CD4-positive, alpha-beta T cell treated with Interleukin-1 beta for 1 hour (primary cell): ENCODE measurements at places on chromosomes 2 and 18.

DNA sequence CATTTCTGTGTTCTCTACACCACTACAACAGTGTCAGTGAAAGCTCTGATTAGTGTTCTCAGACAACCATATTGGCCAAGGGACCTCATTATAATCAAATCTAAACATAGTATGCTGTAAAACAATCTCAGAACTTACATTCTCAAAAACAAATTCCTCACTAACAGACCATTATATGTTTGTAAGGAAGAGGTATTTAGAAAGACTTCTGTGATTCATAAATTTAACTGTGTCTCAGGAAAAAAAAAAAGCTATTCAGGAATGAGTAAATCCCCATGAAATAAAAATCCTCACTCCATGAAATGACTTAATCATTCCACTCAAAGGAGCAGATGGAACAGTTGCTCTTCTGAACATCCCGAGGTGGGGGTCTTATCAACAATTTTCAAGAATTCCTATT lies 413.0 kb downstream of the CDH2 start:
- no peak for DNase-seq

DNA sequence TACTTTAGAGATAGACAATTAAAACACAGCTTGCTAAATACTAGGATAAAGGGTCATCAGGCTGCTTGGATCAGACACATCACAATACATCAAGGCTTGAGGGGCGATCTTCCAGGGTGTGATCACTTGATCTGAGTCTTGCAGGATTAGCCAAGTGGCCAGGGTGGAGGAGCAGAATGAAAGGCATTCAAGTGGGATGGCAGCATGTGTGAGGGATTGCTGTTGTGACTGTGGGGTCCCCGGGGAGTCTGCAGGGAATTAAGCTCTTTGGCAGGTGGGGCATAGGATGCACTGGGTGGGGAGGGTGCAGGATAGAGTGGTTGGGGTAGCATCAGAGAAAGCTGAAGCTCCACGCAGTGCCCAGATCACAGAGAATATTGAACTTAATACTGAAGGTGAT lies 58.0 kb upstream of the TMEM163 start:
- DNase-seq: no peak

- DNase-seq: no peak
Observed at GRCh38 chr2:2523461-2524347, 192.6 kb upstream of the MYT1L start.

DNA sequence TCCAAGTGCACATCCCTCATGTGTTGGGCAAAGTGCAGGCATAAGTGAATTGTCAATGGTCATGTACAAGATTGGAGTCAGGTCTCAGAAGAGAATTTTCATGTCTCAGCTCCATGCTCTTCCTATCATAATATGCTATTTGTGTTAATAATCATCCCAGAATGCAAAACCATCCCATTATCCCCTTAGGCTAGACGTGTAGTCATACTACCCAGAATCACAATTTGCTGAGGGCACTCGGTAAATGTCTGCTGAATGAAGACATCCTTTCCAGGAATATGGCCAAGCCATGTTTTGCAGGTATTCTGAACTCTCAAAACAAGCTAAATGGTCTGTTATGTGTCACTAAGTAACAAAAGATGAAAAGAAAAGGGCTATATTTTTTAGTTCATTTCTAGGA lies 263.8 kb downstream of the RAD51AP2 start:
- DNase-seq: no peak

GRCh38 chr2:109387221-109387735 lies 226.5 kb downstream of the SEPTIN10 start:
- no peak for DNase-seq

GRCh38 chr2:14480906-14481305 lies 151.6 kb upstream of the LRATD1 start:
- no peak for DNase-seq

DNA sequence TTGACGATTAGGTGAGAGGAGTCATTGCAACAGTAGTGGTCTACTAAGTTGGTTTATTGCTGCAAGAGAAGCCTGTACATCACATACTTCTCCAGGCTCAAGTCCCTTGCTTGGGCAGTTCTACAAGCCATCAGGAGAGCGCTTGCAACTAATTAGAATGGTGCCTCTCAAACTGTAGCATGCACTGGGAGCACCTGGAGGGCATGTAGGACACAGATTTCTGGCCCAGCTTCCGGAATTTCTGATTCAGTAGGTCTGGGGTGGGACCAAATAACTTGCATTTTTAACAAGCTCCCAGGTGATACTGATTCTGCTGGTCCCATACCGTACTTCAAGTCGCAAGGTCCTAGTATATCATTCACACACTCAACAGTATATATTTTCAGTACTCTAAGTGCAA lies 34.5 kb upstream of the CCDC88A start:
- no peak for DNase-seq

DNA sequence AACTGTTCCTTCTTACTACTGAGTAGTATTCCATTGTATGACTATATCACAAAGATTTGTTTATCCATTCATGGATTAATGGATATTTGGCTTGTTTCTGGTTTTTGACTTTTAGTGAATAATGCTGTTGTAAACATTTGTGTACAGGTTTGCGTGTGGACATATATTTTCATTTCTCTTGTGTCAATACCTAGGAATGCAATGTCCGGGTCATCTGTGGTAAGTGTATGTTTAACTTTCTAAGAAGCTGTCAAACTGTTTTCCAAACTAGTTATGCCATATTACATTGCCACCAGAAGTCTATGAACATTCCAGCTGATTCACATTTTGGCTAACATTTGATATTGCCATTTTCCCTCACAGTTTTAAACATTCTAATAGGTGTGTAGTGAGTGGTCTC lies 29.1 kb upstream of the SLC16A14 start:
- DNase-seq: no peak
